ENCODE measurements at places on chromosomes 1 and 21.

GRCh38 chr1:75575837-75576236, 35.1 kb downstream of the SLC44A5 start:
- no peak for DNase-seq

- DNase-seq, result no peak
Measured at GRCh38 chr1:153629971-153630370, 1.7 kb downstream of the S100A1 start.

GRCh38 chr1:75097654-75098053, 36.5 kb upstream of the LHX8 start:
- DNase-seq, result no peak

DNA sequence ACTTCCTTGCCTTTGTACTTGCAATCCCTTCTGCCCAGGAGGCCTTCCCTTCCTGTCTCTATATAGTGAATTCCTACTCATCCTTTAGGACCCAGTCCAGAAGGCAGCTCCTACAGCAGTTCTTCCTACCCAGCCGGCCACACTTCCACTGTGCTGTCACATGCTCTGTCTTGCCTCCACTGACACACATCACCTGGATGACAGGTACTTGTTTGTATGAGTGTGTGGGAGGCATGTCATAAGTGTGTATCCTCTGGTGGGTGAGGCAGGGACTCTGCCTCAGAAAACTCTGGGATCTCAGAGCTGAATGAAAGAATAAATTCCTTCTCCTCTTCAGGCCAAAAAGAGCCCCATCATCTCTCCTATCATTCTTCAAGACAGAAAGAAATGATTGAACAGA, 5.1 kb upstream of the OSCP1 start:
- DNase-seq, result no peak

DNA sequence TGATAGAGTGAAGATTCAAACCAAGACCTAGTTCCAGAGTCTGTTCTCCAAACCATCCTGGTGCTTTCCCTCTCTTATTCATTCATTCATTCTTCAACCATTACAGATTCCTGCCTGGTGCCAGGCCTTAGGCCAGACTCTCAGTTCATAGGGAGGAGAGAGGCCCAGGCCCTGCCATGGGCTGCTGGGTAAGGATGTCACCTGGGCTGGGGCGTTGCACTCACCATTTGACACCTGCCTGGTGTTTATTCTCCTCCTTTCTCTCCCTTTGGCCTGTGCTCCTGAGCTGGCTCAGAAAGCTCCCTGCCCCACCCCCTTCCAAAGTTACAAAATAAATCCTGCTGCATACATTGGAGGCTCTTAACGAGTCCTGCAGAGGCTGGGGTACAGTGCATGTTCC, 549.8 kb downstream of the MATN1 start:
- no peak for DNase-seq

DNA sequence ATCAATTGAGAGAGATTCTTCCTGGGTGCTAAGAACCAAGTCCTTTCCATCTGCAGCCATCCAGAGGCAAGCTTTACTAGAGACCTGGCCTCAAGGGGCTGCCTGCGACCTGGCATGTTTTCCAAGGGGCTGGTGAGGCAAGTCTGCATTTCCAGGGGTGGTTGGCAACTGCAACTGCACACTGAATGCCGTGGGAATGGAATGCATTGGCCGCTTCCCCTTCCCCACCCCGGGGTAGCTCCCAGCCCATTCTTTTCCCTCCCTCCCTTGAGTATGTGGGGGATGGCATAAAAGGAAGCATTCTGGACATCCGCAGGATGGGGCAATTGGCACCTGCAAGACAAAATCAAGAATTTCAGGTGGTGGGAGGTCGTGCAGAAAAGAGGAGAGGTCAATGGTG, 155.1 kb downstream of the IGSF21 start:
- no peak for DNase-seq

DNA sequence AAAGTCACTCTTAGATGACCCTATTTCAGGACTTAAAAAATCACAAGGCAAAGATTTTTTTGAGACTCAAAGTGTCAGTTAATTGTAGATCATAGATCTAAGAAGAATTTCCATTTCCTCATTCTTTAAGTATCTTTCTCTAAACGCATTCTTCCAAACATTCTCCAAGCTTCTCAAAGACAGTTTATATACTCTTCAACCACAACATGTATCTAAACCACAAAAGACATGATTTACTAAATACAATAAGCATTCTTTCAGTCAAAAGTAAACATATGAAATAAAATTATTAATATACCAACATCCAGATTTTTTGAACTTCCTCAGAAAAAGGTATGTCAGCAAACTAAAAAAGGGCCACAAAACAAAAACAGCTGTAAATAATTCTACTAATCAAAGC, 24.4 kb downstream of the RC3H1 start:
- no peak for DNase-seq

DNA sequence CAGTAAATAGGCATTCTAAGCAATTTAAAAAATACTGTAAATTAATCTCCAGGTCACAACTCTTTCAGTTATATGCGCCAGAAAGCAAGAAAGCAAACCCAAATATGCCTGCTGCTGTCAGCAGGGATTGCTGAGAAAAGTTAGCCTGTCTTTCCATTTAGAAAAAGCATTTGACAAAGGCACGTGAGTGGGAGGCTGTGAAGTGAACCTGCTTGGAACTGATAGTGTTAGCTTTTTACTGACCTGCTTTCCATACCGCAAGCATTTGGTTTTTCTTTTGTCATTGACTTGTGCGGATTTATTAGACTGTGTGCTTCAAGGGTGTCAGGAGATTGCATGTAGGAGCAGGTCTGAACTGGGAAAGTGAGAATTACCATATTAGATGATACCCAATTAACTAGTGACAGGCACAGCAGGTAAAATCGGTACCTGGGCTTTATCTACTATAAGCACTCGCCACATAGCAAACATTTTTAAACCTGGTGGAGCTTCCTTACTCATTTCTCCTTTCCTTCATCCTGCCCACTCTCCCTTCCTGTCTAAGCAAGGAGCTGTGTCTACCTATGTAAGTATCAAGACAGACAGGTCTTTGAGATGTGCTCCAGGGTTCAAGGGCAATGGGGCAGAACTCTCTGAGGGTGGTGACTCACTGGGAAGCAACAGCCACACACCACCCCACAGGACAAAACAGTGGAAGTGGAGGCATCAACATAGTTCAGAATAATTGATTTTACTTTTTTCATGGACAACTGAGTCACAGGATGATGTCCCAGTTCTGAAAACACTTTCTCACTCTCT, 323.9 kb downstream of the DISC1 start:
- DNase-seq, result no peak

- no peak for DNase-seq
Measured at GRCh38 chr1:26353210-26353859, 595 bp downstream of the CRYBG2 start.

- no peak for DNase-seq
Measured at GRCh38 chr1:169113613-169114119, 7.2 kb downstream of the ATP1B1 start.

GRCh38 chr1:155006601-155007101, 4.0 kb downstream of the ZBTB7B start:
- DNase-seq, result no peak

DNA sequence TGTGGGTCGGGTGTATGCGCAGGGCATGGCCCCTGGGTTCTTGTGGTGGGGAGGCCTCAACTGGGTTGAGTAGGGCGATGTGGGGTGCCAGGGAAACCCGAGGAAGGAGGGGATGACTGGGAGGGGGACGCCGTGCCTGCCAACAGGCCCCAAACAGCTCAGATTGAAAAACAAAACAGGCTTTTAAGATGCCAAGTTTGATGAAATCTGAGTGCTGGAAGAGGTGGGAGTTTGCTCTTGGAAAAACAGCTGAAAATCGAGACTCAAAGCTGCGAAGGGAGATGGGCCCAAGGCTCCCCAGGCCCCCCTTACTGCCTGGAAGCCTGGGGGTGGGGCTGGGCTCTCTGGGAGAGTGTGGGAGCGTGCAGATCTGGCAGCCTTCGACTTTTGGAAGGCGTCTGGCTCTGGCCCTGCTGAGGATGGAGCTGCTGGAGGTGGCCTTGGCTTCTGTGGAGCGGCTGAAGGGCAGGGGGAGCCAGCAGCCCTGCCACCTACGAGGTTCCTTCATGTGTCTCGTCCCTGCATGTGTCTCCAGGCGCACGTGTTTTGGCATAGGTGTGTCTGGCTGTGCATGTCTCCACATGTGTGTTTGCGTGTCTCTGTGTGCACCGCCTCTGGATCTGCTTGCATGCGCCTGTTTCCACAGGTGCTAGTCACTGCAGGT, 33.3 kb downstream of the PTPRF start:
- no peak for DNase-seq

- DNase-seq, result no peak
Measured at GRCh38 chr1:112902221-112902620, 53.8 kb downstream of the SLC16A1 start.

DNA sequence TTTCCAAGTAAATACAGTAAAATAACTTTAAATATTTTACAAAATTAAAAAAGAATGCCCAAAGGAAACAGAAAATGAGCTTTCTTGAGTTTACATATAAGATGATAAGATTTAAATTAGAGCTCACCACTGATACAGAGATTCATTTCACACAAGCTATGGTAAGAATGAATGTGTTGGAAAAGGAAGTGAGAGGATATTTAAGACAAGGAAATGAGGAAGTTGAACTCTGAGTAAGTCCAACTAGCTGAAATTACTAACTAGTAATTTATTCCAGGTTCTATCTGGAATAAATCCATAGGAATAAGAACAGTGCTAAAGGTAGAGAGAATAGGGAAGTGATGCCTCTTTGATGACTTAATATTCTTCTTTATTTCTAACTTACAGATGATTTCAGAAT, 42.4 kb downstream of the FNBP1L start:
- DNase-seq, result no peak

- peak; percentile 19 for DNase-seq
Measured at GRCh38 chr1:248793592-248793991, 32.1 kb downstream of the SH3BP5L start.

DNA sequence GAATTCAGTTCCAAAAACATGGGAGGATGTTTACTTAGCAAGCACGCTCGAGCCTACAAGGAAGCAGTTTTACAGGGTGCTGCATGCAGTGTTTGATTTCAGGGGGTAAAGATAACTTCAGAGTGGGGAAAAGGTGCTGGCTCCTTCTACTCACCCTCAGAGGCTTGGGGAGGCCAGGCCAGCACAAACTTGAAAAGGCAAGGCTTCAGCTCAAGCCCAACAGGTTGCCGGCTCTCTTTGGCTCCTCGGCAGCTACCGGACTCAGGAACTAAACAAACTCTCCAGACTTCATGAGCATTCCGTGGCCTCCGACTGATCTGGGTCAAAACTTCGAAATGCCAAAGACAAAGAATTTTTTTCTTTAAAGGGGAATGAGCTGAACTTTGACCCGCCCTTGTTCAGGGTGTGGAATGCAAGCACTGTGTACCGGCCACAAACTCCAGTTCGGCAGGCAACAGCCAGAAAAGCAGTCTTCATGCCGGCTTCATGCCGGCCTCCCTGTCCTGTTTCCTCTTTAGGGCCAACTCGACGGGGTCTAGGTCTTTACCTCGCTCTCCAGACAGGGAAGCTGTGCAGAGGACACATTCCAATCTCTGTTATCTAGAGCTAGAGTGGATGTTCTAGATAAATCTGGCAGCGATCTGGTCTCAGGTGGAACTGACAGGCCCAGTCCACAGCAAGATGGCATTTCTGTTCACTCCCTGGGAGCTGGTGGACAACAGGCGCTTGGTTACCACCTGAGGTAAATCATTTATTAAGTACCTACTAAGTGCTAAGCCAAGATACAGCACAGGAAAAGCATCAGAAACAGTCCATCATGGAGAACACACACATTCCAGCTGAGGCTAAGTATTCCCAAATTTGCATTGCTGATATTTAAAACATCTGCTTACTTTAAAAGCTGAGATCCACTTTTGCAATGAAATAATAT, 75.0 kb downstream of the CD46 start:
- no peak for DNase-seq

DNA sequence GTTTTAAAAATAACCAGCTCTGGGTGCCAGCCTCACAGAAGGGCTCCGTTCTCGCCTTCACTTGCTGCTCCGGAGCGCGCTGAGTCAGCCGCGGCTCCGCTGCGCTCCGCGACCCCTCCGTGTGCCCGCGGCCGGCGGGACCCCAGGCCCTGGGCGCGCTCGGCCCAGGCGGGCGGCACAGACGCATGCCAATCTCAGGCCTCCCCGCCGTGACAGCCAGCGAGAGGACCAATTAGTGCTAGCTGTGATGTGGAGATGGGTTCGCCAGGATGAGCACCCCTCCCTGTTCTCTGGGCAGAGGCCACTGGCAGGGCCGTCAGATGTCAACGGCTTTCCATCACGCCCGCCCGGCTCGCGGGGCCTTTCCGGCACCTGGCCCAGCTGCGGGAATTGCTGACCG, 293.8 kb downstream of the SPATA17 start:
- no peak for DNase-seq

- no peak for DNase-seq
Measured at GRCh38 chr1:64469116-64469976, 583 bp upstream of the CACHD1 start.

GRCh38 chr21:46025113-46025770, 43.7 kb downstream of the COL6A1 start:
- DNase-seq, result no peak

GRCh38 chr1:8523666-8524206, 205.8 kb downstream of the SLC45A1 start:
- no peak for DNase-seq

DNA sequence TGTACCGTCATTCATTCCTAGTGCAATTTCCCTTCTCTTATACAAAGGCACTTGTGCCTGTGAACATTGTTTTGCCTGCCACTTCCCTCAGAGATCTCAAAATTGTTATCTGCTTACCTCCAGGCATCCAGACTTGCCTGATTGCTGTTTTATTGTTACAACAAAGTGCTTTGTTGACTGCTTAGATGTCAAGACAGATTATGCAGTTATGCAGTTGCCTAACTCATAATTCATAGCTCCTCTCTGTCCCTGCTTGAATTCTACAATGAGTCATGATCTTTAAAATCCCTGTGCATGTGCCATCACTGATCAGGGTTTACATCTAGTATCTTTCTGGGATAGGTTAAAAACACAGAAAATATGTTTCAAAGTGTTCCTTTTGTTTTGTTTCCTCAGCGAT, 24.5 kb downstream of the CXADR start:
- no peak for DNase-seq

DNA sequence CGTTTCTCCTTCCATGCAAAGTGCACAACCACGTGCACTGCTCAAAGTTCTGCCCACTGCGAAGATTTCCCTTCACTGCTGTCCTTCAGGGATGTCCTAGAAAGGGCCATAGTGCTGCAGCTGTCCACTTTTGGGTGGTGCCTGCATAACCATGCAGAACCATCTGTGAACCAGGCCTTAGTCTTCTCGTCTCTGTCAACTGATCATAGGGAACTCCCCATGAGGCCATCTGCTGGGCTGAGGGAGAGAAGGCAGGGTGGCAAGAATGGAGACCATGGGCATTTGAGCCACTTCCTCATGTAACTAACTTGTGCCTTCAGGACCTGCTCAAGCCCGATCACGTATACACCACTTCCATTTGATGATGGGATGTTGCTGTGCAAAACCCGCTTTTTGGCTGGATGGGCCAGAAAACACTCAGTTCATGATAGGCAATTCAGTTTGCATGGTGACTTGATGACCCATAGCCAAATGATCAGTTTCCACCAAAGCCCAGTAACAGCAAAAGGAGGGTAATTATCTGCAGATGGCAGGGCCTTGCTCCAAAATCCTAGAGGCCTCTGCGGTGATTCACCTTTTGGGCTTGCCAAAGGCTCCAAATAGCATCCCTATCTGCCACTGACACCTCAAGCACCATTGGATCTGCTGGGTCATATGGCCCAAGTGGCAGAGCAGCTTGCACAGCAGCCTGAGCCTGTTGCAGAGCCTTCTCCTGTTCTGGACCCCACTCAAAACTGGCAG, 9.5 kb downstream of the ST6GALNAC5 start:
- DNase-seq, result no peak

Data from GM20000 (cell line).